ENCODE measurements at places on chromosomes 7 and 10. TPM values are rescaled to one million over a fixed set of nuclear protein-coding genes. Genes with fewer than 3 reads are reported as not detected.

Gene ELFN1
- total RNA-seq, result 0.09 TPM

Gene PDIA4
- 221 TPM for total RNA-seq

Gene FANK1
- 24.7 TPM for total RNA-seq

Gene LBX1
- total RNA-seq, result not detected

DNA sequence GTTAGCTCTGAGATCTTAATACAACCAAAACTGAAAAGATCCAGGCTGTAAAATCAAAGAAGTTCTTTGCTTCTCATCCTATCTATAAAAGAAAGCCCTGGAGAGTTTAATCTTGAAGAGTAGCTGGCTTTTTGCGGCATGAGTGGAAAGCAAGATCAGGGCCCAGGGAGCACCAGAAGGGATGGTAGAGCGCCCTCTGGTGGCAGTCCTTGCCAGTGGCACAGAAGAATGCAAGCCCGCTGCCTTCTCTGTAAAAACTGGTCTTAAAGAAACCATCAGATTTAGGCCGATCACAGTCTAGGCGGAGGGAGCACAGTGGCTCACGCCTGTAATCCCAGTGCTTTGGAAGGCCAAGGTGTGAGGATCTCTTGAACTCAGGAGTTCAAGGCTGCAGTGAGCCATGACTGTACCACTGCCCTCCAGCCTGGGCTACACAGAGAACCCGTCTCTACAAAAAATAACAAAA lies 35.6 kb downstream of the CPN1 start:
- DNase-seq, result peak; percentile 37

Gene MOGAT3
- not detected for total RNA-seq

Gene CAV2
- 260 TPM for total RNA-seq

- DNase-seq, result no peak
Observed at GRCh38 chr10:65548001-65548400, 1377.8 kb upstream of the LRRTM3 start.

DNA sequence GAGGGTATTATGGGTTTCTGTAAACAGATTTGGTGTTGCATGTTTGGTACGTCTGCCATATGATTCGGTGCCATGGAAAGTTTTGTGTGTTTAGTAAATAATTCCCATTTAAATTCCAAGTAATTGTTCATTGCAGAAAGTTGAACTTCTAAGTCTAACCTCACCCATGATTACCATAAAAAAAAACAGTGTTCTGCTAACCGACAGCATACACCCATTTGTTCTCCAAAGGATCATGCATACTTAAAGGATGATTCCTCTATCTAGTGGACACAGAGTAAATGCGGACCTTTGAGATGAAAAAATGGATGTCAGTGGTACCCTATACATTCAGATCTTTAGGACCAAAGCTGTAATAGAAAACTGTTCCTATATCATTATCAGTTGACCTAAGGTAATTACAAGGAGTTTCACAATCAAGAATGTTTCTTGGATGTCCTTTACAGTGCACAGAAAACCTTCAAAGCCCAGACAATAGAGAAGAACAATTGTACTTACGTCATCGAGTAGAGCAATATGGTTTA lies 209.9 kb downstream of the CRPPA start:
- DNase-seq, result no peak

DNA sequence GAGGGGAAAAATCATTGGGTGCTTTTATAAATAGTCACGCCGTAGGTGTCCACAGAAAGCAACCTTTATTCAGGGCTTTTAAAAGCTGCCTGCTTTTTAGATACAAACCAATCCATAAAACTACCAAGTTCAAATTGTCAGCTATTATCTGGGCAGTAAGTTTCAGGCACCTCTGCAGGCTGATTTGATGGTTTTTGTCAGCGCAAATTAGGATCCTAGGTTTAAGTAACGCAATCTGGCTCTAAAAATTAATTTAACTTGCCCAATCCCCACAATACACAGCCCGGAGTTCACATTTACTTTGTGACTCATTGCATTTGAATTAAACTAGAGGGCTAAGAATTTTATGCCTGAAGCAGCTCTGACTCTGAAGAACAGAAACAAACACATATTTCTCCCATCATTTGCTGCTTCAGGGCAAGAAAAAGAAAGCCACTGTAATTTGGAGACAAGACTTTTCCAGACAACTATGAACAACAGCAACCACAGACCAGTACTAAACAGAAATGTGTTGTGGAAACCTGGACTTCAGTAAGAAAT lies 43.3 kb downstream of the NRP1 start:
- DNase-seq, result peak; percentile 91

DNA sequence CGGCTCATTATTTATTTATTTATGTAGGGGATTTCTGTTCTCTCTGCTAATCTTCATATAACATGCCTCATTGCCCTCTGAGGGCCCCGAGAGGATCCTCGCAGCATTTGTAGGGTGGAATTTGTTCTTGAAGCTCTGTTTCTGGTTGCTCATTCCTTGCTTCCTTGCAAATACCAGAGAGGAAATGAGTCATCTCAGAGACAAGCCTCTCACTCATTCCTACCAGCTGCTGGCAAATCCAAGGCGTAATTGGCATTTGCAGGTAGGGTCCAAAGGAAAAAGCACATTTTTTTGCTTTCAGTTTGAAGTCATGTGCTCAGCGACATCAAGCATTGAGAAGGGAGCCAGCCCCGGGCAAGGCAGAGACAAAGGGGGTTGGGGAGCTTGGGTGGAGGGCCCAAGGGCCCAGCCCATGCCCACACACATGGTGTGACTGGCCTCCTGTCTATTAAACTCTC lies 501.6 kb downstream of the GALNT17 start:
- DNase-seq, result no peak

Gene DDX56
- total RNA-seq, result 113 TPM

GRCh38 chr7:130901209-130901783 lies 167.3 kb upstream of the KLF14 start:
- DNase-seq, result no peak

GRCh38 chr7:24141874-24142509 lies 142.0 kb upstream of the NPY start:
- DNase-seq, result no peak

DNA sequence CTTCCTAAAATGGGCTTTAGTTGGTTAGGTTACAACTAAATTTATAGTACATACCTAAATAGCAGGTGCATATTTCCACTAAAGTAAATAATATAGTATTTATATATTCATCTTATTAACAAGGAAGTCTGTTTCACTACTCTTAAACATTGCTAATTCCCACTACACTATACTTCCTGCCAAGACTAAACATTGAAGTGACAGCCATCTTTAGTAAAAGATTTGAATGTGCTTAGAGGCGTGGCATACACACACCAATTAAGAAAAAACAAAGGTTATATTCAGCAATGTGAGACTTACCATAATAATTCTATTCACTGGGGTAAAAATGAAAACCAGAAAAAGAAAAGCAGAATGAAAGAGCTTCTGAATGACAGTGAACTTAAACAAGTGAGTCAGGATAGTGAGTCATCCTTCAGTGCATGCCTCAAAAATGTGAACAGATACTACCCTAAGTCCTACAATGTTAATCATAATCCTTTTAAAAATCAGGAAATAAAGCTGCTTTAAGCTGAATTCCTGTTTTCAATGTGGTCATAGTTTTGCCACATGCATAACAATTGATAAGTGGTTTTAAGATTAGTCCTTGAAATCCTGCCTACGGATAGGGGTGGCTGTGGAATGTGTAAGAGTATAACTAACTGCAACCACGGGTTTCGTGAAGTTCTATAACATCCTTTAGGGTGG lies 59.4 kb downstream of the USP6NL start:
- DNase-seq, result peak; percentile 32

Gene SKIDA1
- total RNA-seq, result 0.65 TPM

DNA sequence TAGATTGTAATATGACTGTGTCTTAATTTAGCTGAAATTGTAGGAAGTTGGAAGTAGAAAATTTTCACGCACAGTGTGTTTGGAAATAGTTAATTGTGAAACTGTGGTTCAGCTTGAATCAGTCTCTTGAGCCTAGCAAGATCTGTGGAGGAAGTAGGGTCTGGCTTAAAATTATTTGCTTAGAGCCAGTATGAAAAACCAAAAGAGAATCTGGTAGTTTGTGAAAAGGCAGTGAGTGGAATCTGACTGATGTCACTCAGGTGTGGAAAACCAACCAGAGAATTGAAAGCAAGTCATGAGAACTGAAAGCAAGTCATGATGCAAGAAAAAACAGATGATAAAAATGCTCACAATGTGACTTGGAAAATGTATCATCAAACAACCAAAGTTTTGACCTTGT lies 11.5 kb downstream of the LIPJ start:
- no peak for DNase-seq

Gene LOXL4
- total RNA-seq, result 2.5 TPM

Gene LIPK
- total RNA-seq, result not detected

DNA sequence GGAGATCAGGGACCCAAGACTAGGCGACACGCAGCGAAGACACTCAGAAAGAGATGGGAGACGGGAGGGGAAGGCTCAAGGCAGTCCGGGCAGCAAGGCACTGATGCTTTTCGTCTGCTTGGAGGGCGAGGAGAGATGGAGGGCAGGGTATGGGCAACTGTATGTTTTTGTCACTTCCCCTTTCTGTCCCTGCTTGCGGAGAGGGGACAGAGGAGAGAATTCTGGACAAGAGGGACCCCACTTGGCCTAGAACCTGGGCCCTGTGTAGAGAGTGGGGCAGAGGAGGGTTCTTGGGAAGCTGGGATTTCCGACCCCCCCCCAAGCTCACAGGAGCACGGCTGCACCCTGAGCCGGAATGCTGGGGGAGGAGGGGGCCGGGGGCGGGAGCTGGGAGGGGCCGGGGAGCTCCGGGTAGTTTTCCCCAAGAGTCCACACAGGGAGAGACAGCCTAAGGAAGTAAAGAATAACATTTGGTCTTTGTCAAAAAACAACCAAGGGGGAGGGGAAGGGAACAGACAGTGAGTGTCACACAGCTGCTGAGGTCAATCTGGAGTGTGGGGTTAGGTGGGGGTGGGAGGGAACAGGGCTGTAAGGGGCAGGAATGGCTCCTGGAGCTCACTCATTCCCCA lies 1.8 kb downstream of the LRCH4 start:
- no peak for DNase-seq

- no peak for DNase-seq
Observed at GRCh38 chr10:22851865-22852239, 76.0 kb upstream of the ARMC3 start.

DNA sequence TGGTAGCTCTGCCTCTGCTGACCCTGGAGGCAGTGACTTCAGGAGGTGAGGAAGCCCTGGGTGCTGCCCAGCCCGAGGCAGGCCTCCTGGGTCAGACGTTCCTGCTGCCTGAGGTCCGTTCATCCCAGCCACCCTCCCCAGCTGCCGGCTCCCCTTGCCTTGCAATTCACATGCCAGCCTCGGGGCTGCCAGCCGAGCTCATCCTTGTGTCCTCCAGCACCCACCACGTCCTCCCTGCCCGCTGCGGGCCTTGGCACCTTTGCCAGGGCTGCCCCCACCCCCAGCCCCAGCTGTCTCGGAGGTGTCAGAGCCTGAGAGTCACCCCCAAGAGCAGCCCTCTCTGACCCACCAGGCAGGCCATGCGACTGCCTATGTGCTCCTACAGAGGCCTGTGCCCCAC lies 162.1 kb upstream of the RNF32 start:
- DNase-seq, result no peak

DNA sequence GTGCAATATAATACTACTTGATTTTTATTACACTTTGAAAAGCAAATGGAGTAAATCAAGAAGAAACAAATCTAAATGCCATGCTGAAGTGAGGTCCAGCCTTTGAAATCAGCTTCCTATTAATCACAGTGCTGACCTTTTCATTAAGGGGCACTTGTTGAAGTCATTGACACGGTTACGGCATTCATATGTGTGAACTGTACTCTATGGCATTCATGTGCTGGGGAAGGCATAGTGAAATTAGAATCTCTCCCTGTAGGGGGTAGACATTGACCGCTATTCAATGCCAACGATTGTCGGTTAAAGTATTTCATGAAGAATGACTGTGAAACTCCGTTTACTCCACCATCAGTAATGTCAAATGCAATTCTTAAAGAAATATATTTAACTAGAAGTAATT lies 296.1 kb upstream of the SEMA3A start:
- DNase-seq, result no peak

Gene NEUROD6
- not detected for total RNA-seq

Gene AOAH
- total RNA-seq, result not detected

GRCh38 chr10:36688717-36689116 lies 436.7 kb upstream of the ANKRD30A start:
- DNase-seq, result no peak

Measured in PC-9 (cell line).